Left lobe of liver (tissue), 2 donors: ENCODE measurements at places on chromosomes 5 and 9.
A peak's percentile ranks its signal among the peaks of the same experiment; 100 is the strongest.

GRCh38 chr5:37619353-37619752 is 220.5 kb downstream of the GDNF start:
- DNase-seq, result no peak

DNA sequence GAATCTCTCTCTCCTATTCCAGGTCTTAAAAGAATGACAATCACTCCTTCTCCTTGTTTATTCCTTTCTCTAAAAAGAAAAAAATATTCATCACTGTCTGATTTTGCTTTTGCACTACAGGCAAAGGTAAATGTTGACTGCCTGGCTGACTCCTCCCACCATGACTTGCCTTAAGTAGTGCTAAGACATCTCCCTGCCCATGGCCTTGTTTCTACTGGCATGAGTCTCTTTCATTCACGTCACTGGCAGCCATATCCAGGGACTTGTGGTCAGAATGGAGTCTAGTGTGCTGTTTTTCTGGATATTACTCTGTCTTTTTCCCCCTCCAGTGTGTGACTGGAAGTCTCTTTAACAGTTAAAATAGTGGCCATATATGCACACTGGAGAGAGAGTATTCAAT is 522.9 kb upstream of the DAB2 start:
- DNase-seq, result no peak

DNA sequence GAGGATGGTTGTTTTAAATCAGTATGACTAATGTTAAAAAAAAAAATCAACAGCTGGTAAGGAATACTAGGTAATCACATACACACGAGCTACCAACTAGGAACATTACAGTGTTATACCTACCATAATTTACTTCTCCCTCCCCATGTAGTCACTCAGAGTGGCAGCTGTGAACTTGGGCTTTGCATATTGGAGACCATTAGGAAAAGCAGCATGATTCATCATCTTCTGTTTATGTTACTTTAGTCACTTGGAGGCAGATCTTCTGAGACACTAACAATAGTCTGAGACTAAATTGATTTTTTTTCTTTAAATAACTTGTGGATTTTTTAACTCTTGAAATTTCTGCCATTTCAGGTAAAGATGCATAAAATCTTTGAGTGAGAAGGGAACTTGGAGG is 141.5 kb upstream of the NR4A3 start:
- DNase-seq, result no peak

DNA sequence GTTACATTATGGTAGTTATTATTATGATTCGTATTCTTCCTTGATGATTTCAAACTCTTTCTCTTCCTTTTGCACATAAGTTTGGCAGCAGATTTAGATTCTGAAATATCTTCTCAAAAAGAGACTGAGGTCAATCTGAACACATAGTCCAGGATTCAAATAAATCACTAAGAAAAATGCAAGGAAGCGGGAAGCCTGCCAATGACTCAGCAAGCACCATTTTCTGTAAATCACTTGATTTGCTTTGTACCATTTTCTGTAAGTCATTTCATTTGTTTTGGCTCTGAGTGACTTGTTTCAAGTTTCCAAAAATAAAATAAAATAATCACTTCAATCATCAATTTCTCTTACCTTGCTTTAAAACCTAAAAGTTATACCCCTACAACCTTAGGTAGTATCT is 24.6 kb upstream of the GLIS3 start:
- no peak for DNase-seq

- peak; percentile 23 for DNase-seq
Measured at GRCh38 chr5:180658774-180659564, 9.6 kb upstream of the FLT4 start.

DNA sequence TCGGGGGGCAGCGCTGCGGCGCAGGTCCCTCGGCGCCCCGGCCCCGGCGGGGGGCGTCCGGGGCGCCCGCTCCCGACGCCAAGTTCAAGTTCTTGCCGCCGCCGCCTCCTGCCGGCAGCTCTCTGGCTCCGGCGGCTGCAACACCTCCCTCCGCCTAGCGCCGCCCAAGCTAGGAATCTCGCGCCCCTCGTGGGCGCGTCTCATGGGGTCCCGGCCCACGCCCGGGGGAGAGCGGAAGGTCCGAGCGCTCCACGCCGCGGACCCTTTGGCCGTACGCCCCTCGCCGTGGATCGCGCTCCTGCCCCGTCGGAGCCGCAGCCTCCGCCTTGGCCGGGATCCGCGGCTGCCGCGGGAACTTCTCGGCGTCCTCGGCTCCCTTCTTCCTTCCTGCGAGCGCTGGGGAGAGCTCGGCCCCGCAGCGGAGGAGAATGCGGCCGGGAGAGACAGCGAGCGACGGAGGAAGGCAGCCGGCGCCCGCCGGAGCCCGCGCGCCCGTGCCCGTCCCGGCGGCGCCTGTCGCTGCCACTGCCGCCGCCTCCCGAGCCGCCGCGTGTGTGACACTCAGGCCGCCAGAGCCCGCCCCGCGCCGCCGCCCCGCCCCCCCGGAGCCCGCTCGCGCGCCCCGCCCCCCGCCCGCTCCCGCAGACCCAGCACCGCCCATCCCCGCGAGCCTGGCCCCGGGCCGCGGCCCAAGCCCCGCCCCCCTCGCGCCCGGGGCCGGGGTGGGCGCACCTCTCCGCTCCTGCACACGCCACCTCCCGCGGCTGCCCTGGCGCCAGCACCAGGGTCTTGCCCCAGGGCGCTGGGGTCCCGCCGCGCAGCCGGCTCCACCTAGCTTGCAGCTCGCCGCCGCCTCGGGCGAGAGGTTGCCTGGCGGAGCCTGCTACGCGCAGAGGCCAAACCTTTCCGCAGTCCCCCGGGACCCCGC is at the start of gene SHB:
SHB (minus strand) TSS at position 527 of the 928 bp plus-strand sequence. CDS start 582 bp downstream, outside the sequence.
- peak; percentile 86 for DNase-seq

DNA sequence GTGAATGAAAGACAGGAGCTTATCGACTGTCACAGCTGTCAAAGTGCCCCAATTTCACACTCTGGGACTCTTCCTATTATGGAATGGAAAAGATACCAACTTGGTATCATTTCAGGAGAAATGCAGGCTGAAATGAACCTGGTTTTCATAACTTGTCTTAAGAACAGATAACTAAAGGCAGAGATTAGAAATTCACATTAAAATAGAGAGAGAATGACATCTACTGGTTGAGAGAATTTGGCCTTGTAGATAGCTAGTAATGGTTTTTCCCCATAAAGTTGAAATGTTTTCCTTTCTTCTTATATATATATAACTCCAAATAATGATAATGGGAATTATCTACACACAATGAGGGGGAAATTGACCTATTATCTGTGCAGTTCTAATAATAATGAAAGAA is 600.2 kb upstream of the CCNG1 start:
- DNase-seq, result no peak

DNA sequence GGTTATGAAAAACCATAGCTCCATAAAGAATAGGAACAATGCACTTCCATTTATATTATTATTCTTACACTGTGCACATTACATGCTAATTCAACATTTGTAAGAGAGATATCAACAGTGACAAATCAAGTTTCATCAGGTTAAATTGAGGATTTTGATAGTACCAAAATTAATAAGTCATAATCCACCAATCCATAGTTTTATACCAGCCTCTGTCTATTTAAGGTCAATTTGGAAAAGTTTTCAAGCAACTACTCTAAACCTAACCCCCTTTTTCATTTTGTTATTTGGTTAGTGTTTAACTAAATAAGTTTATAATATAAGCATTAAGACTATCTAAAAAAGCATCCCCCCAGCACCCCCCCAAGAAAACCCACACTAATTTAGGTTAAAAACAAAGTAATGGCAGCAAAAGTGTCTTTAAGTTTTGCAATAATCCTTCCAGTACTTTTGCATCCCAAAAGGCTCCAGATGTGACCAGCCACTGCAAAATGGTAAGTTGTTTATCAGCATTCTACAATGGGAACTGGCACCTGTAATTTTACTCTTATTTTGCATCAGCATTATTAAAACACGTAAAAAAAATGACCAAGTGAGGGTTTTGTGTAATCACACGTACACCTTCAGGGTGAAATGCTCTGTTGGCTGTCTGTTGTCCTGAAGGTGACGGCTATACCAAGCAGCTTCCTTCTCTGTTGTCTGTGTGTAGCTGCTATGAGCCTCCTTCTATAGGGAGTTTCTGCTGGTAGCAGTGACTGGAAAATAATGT is 36.8 kb upstream of the SSBP2 start:
- no peak for DNase-seq

- DNase-seq, result no peak
Measured at GRCh38 chr5:179955630-179956029, 47.9 kb upstream of the TBC1D9B start.

GRCh38 chr5:174097486-174098185 is 52.1 kb downstream of the NSG2 start:
- DNase-seq, result no peak

- DNase-seq, result no peak
Measured at GRCh38 chr5:87671146-87671545, 258.4 kb upstream of the CCNH start.

GRCh38 chr5:153211076-153211475 is 279.4 kb upstream of the GRIA1 start:
- DNase-seq, result no peak

DNA sequence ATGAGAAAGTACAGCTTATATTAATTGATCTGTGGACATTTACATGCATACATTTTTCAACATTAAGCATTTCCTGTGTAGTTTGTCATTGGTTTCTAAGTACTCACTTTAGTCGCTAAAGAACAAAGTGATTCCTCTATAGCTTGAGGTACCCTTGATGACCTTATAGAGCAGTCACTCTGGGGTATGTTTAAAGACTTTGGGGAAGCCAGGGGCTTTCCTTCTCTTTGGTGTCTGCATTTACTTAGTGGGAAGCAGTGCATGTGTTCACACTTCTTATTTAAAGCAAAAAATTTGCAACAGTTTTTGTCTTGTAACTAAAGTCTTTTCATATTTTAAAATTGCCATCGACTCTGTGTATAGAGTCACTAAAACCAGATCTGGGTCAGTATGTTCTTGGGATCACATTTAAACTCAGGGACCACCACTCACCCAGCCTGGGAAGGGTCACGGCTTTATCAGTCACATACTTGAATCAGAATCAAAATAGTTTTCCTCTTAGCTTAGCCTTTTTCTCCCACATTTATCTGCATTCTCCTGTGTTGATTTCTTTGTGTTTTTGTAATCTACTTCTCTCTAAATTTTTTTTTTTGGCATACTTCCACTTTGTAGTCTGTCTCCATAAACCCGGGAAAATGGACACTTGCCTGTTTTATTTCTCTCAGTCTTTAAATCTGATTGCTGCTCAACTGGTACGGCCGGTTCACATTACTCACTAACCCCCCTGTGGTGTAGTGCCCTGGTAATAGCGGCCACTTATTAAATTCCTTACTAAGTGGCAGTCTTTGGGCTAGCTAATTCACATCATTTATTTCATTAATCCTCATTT is 143.9 kb upstream of the FBN2 start:
- DNase-seq, result no peak

- DNase-seq, result no peak
Measured at GRCh38 chr5:180049185-180049548, 22.4 kb downstream of the RNF130 start.

DNA sequence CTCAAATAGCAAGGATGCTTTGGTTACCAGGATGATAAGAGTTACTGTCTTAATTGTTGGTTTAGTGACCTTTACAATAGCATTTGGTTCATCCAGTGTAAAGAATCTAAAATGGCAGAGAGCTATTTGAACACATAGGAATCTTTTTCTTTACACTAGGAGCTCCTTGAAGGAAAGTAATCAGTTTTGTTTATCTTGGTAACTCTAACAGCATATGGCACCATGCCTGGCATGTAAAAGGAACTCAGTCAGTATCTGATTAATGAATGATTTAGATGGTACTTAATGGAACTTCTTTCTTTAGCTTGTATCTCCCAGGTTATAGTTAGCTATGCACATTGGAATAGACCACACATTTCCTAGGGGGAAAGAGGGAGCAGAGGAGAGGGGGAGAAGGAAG is 9.9 kb downstream of the PSMD5 start:
- no peak for DNase-seq

- DNase-seq, result no peak
Measured at GRCh38 chr9:37622462-37622861, 28.3 kb upstream of the FRMPD1 start.

DNA sequence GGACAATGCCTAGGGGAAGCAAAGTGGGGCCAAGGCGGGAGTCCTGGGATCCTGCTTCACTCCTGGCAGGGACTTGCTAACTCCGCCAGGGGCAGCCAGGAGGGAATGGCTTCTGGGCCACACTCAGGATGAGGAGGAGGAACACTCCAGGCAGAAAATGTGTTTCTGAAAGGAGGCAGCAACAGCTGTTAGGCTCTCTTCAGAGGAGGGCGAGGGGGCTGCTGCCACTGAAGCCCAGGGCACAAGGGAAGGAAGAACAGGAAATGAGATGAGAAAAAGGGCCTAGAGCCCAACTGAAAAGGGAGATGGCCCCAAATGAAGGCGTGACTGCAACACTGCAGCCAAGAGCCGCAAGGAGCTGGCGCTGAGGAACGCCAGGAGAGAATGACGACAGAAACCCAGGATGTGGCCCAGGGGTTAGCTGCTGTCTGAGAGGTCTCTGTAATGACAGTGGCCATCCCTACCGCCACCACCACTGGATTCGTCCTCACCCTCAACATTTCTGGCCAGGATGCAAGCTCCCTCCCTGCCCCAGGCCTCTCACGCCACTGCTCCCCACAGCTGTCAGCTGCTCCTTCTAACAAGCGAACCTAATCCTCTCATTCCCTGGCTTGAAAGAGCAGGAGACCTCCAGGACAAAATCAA is 15.8 kb downstream of the PSMB7 start:
- DNase-seq, result no peak

- no peak for DNase-seq
Measured at GRCh38 chr9:116414374-116414773, 260.8 kb downstream of the PAPPA start.

- DNase-seq, result no peak
Measured at GRCh38 chr5:168675883-168676408, 96.8 kb upstream of the PANK3 start.

DNA sequence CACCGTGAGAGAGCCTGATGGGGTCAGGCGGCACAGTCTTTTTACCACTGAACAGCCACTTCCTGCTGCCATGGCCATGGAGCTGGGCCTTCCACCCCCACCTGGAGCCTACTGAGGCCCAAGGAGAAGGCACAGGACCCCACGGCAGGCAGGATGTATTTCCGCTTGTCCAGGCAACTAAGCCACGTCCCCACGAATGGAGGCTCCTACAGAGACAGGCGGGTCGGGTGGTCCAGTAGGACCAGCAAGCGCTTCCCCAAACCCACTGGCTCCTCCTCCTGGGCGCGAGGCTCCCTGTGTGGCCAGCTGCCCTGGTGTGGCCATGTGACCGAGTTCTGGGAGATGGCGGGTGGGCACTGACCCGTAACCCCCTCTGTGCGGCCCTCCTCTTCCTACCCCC is 66.5 kb downstream of the SECISBP2 start:
- DNase-seq, result no peak
